ENCODE measurements at places on chromosomes 12 and 14.

DNA sequence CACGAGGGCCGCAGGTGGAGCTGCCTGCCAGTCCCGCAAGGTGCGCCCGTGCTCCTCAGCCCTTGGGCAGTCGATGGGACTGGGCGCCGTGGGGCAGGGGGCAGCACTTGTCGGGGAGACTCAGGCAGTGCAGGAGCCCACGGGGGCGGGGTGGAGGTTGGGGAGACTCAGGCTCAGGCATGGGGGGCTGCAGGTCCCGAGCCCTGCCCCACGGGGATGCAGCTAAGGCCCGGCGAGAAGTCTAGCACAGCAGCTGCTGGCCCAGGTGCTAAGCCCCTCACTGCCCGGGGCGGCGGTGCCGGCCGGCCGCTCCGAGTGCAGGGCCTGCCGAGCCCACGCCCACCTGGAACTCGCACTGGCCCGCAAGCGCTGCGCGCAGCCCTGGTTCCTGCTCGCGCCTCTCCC lies 39.2 kb upstream of the P2RX7 start:
- DNase-seq, result no peak

- no peak for DNase-seq
Observed at GRCh38 chr12:89863493-89863938, 154.9 kb upstream of the ATP2B1 start.

DNA sequence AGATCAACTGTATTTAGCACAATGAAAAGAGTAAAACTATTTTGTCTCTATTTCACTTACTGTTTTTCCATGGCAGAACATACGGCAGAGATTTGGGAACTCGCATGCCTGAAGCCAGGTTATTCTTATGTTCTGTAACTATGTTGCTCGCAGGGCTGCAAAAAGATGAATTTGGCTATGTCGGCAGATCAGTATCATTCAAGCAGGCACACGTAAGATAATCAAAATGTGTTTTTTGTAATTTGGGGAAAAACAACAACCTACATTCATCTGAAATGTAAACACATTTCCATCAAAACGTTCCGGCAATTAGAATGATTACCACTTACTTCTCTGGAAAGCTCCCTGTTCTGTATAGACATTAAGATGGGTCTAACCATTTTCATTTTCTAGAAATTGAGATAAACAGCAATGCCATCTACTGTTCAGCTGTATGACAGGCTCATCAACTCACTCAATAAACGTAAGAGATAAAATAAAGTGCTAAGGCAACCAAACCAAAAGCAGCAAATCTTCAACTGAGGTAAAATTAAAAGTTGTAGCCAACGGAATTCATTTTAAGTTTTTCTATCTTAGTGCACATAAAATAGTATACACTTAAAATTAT lies 13.0 kb downstream of the GTSF1 start:
- no peak for DNase-seq

GRCh38 chr12:117830471-117830870 lies 138.3 kb downstream of the KSR2 start:
- no peak for DNase-seq

DNA sequence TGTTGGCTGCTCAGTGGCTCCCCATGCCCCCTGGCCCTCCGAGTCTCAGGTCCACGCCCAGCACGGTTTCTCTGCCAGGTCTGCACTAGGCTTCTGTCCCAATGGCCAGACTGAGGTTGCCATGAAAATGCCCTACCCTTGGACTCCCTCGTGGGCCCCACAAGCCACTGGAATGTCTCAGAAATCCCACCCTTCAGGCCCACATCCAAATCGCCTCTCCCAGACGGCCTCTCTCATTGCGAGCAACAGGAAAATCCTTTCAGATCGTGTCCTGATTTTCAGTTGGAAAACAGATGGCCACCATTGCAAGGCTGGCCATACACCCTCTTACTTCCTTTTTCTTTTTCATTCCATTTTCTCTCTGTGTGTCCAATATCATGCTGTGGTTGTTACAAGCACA lies 77.3 kb downstream of the IRF2BPL start:
- no peak for DNase-seq

DNA sequence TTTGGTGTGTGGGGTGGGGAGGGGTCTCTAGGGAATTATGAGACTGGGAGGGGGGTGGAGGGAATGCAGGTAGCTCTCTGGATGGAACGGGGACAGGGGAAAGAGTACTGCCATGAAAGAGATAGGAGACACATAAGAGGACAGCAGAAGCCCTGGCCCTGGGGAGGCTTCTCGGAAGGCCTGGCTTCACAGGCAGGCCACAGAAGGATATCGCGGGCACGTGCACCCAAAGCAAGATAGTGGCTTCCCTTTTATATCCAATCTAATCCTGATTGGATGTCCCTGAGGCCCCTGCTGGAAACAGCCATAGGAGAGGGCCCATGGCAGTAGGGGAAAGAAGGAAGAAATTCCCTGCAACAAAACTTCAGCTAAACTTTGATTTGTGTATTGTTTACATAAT lies 113.5 kb downstream of the GCH1 start:
- DNase-seq, result no peak

GRCh38 chr14:103198131-103199105 lies 75.2 kb downstream of the TNFAIP2 start:
- no peak for DNase-seq

- DNase-seq, result no peak
Observed at GRCh38 chr12:49675137-49675536, 32.1 kb downstream of the FMNL3 start.

GRCh38 chr14:51780741-51781140 lies 79.7 kb upstream of the GNG2 start:
- no peak for DNase-seq

- no peak for DNase-seq
Observed at GRCh38 chr12:124283326-124283725, 11.6 kb upstream of the RFLNA start.

DNA sequence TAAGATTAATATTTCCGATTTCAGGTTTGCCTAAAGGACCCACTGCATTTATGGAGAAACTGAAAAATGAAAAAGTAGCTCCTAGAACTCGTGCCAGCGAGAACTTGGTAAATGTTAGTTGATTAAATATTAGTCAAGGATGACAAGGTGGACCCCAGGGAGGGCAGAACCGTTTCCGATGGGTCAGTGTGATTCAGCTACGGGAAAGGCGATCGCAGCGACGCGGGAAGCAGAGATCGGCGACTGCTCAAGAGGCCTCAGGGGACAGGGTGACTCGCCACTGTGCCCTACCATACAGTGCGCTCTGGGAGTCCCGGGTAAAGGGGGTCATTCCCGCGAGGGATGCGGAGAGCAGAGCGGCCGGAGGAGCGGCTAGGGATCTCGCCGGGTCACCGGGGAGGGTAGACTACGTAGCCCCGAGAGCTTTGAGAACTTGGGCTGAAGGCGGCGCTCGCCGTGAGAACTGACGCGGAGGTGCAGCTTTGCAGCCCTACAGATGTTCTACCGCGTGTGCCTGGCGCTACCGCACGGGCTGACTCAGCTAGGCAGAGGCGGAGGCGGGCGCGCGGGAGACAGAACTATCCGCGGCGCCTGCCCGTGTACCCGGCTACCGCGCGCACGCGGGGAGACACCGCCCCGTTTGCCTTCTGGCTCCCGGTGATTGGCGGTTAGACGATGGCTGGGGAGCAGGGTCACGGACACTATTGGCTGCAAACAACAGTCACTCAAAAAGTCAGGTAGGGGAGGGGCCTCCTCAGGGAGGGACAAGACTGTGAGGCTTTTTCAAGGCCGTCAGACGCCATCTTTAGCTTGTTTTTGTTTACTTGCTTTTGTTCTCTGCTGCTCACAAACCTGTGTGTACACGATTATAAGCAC lies 3.2 kb downstream of the C14orf93 start:
- peak; percentile 93 for DNase-seq

DNA sequence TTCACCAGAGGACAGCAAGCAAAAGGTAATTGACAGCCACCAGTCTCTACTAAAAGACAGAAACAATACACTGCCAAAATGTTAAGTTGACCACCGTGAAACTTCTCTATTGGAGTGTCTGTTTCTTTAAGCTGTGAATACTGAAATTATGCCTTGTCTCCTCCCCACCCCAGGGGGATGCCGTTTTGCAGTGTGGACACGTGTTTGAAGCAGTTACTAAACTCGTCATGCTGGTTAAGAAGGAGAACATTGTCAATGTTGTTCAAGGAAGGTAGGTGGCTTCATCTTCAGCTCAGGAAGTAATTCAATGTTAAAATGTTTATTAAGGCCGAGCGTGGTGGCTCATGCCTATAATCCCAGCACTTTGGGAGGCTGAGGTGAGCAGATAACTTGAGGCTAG lies 32.8 kb downstream of the KCTD10 start:
- DNase-seq, result no peak

DNA sequence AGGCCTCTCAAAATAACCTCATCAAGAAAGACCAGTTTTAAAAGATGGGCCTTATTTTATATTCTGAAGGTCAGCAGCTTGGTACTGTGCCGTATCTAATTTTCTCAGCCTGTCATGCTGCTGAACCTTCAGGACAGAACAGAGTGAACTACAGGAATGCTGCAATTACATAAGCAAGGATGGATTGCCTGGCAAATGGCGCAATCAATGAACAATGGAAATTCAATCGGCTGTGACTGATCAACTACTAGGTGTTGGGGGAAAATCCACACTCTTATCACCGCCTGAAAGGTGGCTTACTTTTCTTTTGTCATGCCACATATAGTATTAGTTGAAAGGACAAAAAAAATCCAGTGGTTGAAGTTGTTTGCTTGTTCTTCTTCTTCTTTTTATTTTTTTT lies 8.5 kb downstream of the ACSS3 start:
- no peak for DNase-seq

DNA sequence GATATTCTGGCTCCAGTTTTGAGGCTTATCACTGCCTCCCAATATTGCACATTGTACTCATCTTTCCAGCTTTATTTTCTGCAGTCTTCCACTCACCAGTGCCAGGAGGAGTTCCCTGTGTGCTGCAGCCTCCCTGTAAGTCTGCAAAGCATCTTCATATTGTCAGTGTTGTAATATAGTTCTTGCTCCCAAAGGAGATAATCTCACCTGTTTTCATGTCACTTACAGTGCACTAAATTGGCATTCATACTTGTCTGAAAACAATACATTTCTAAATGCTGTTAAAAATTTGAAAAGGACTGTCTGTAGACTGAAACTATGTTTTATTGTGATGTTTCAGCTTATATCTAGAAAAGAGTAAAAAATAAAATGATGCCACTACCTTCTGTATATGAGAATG lies 146.8 kb upstream of the TMTC1 start:
- DNase-seq, result no peak

DNA sequence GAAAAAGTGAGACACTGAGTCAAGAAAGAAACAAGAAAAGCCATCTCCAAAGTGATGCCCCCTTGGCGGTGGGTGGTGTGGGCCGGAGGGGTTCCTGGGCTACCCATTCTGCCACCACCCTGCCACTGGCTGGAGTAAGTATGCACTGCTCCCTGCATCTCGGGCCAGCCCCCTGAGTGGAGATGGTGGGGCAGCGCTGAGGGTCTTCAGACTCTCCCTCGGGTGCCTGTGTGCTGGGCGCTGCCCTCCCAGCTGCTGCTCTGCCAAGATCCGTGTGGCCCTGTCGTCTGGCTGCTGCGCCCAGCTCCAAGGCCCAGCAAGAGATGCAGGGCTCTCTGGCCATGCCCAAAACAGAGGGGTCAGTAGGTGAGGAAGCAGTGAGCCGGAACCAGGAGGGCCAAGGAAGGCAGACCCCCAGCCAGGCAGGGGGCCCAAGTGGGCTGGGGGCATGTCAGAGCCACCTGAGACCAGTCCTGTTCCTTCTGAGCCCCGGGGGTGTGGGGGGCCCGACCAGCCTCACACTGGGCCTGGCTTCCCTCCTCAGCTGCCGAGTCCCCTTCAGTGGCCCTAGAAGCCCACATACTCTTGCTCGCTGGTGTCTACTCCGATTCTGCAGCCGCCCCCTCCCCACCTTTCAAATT lies 5.2 kb downstream of the GPR132 start:
- DNase-seq, result no peak

DNA sequence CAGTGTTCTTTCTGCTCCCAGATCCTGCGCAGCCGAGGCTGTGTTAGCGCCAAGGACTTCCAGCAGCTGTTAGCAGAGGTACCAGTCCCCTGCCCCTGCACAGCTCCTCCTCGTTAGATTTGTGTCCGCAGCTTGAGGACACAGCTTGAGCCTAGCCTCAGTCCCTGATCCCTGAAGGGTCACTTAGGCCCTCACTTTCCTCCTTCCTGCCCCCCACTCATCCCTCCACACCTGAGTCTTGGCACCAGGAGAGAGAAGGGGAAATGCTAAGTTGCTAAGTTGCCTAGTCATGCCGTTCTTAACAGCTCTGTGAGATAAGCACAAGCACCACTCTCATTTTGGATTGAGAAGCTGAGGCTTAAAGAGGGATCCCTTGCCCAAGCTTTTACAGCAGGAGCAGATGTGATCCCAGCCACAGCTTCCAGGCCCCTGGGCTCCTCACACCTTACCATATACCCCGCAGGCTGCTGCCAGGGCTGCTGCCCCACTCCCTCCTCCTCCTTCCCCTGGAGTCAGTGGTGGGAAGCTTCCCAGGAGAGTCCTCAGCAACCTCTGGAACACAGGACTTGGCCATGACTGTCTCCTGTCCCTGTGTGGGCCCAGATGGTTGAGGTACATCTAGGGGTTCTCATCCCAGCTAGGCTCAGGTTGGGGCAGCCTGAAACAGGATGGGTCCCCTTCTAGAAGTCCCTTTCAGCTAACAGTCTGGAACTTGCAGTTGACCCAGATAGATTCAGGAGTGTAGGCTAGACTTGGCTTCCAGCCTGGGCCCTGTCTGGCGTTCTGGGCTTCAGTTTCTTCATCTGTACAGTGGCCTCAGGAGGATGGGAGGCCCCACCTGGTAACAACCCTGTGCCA lies 975 bp downstream of the OGFOD2 start:
- no peak for DNase-seq

Measured in activated gamma-delta T cell (primary cell).